ENCODE measurements at places on chromosomes 12 and 14.

DNA sequence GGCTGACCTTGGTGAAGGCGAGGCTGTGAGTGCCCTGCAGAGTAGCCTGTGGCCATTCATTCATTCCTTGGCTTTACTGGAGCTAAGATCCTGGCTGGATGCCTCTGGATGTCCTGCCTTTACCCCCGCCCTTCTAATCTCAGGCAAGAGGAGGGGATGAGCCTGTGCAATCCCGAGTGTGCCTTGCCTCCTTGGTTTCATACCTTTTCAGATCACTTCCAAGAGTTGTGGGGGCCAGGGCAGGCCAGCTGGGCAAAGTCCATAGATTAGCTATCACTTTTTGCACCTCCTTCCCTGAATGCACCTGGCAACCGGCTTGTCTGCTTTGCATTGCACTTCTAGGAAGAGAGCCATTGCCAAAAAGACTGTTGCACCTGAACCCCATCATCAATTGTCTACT, 1.5 kb downstream of the VRTN start:
- DNase-seq, result no peak

DNA sequence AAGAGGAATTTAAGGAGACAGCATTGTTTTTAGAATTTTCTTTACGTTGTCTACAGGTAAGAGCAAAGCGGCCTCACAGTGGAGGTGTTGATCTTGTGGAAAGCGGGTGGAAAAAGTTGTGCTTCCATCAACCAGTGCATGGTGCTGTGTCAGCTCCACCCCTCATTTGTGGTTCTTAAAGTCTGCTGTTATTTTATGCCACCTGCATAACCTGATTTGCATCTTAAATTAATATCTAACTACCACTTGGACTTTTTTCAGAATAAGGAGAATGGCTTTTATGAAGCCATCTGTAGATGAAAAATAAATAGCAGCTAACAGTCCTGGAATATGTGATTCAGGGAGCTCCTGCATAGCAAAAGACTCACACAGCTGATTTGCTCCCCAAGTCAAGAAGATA, 135.1 kb downstream of the SNAPC1 start:
- DNase-seq, result no peak

DNA sequence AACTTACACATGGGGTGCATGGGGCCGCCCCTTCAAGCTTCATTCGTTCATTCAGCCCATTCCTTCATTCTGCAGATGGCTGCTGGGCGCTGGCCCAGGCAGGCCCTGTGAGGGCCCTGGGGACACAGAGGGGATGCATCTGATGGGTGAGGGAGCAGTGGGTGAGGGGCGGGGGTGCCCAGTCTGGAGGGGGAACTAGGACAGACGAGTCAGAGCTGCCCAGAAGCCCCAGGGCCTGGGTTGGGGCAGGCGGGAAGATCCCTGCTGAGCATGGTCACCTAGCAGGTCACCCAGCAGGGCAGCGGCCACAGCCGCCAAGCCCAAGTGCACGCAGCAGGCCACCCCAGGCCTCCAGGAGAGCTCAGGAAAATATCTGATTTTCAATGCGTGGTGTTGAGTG, 14.1 kb downstream of the TRMT61A start:
- no peak for DNase-seq

GRCh38 chr12:113075137-113075683, 18.7 kb downstream of the DTX1 start:
- no peak for DNase-seq

- DNase-seq, result no peak
These were observed 93.2 kb downstream of the NAV3 start for GRCh38 chr12:77923882-77924281.

All from occipital lobe (tissue), 3 donors.